ENCODE measurements at places on chromosomes 4 and X.

DNA sequence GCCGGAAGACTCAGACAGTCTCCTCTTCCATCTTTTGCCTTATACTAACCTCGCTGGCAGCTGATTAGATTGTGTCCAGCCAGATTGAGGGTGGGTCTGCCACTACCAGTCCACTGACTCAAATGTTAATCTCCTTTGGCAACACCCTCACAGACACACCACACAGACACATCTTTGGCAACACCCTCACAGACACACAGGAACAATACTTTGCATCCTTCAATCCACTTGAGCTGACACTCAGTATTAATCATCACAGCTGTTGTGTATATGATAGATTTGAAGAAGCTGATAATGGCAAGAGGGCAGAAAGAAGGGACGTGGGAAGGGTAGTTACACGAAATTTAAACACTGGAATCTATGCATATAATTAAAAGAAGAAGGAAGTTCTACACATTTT is 139.5 kb downstream of the ANKRD50 start:
- DNase-seq: no peak

DNA sequence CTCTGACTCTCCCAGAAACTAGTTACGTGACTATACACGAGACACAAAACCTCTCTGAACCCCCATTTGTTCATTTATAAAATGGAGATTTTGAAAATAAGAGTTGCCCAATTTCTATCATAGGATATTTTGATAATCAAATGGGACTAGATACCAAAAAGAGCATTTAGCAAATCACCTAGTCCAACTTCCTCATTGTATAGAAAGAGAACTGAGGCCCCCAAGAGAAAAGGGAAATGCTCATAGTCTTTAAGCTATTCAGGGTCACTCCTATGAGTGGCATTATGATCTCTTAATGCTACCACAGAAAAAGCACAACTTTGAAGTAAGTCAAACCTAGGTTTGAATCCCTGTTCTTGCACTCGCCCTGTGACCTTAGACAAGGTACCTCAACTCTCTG is 62.7 kb downstream of the BMP15 start:
- DNase-seq: no peak

GRCh38 chrX:65528293-65528692 is 6.3 kb downstream of the LAS1L start:
- DNase-seq: no peak

GRCh38 chrX:115499112-115499805 is 61.7 kb upstream of the PLS3 start:
- no peak for DNase-seq

DNA sequence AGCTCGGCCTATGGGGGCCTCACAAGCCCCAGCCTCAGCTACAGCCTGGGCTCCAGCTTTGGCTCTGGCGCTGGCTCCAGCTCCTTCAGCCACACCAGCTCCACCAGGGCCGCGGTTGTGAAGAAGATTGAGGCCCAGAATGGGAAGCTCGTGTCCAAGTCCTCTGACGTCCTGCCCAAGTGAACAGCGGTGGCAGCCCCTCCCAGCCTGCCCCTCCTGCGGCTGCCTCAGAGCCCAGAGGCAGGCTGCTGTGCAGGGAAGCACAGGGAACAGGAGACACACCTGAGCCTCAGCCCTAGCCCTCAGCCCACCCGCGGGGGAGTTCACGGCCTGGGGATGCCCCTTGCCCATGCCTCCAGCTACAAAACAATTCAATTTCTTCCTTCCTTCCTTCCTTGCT is 75.7 kb upstream of the ZXDA start:
- DNase-seq: no peak

DNA sequence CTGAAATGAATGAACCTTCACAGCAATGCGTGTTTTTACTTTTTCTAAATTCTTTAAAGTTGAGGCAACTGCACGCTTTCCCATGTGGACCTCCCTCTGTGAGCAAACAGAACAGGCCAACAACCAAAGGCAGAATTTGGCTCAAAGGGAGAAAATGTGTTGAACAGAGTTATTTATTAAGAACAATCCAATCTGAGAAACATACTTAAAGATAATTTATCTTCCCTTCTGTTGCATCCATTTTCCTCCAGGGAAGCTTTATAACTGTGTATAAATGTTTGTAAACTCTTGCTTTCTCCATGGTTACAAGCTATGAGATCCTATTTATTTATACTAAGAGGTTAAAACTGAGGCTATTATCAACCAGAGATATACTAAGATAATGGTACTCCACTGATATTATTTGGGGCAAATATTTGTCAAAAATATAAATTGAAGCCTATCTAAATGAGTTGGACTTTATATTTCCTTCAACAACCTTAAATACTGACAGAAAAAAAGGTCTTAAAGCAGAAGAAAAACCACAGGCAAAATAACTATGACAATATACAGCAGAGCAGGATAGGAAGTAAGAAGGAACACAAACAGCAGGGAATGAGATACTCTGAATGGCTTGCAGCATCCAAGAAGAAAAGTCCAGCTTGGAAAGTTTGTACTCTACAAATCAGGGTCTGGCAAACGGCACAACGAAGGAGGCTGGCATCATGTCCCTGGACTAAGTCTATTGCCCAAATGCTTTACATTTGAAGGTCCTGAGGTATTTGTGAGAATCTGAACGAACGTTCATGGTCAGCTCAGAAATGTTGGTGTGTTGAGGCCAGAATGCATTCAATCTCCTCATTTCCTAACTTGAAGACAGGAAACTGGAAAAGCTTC is 663.2 kb upstream of the INTU start:
- no peak for DNase-seq

DNA sequence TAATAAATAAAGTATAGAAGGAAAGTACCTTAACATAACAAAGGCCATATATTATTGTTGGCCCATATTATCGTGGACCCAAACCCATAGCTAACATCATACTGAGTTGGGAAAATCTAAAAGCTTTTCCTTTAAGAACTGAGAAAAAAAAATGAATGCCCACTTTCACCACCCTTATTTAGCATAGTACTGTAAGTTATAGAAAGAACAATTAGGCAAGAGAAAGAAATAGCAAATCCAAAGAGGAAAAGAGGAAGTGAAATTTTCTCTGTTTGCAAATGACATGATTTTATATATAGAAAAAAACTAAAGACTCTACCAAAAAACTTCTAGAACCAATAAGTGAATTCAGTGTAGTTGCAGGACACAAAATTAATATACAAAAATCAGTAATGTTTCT is 1854.6 kb downstream of the PCDH7 start:
- DNase-seq: no peak

DNA sequence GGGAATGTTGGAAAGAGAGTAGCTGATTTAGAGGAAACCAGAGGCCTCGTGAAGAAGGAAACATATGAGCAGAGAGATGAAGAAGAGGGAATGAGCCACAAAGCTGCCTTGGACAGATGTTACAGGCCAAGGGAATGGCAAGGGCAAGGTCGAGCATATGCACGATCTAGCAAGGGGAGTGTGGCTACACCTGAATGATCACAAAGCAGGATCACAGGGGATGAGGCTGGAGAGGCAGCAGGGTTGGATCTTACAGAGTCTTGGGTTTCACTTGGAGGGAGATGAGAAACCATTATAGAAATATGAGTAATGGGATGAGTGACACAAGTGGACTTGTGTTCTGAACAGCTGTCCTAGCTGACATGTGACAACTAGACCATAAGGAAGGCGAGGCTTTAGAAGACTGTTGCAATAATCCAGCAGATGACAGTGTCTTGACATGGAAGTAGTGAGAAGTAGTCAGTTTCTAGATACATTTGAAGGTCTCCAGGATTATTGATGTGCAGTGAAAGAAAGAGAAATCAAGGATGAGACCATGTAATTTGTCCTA is 58.7 kb downstream of the RASGEF1B start:
- DNase-seq: no peak

DNA sequence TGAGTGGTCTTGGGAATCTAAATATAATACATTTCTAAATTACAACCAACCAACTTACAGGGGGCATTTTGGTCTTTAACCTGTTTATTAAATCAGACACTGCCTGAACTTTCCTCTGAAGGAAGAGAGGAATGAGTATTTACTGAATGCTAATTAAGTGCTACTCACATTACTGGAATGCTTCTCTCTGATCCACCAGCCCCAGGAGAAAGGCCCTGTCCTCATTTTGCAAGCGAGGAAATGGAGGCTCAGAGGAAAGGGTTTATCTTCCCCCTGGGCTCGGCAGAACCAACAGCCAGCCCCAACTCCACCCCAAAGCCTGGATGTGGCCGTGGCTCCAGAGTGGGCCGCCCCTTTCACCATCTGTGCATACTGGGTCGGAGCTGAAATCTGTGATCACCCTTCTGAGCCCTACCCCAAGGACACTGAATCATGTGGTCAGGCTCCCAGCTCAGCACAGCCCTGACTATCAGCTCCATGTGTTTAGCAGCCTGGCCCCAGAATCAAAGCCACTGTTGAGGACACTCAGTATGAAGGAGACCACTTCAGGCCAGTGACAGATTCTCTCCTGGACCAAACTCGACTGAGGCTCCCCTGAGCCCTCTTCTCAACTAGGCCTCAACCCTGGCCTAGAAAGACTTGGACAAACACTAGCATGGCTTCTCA is 56.7 kb upstream of the ENPP6 start:
- DNase-seq: no peak

- DNase-seq: no peak
Measured at GRCh38 chrX:48592971-48593370, 4.3 kb upstream of the WDR13 start.

GRCh38 chrX:23012636-23013035 is 12.9 kb downstream of the DDX53 start:
- DNase-seq: no peak

DNA sequence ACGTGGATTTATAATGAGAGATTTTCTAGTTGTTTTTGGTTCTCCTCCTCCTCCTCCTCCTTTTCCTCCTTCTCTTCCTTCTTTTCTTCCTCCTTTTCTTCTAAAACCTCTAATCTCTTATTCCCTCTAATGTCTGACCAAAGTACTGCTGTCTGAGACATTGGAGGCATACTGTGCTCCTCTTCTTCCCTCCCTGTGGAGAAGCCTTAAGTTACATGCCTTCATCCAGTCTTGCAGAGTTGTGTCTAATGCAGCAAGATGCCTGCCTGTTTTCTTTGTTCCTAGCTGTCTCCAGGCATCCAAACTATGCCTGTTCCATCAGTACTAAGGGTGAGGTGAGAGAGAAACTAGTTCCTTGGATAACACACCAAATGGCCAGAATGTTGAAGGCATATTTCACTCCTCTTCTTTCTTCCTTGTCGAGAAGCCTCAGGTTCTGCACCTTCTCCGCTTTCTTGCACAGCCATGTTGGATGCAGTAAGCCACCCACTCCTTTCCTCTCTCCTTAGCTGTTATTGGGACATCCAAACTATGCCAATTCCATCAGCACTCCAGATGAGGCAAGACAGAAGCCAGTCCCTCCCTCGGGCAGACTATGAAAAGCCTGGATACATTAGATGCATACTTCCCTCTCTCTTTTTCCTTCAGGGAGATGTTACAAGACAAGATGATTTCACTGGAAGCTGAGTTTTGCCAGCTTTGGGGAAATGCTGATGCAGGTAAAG is 285.7 kb upstream of the TRAM1L1 start:
- DNase-seq: no peak

- DNase-seq: no peak
Measured at GRCh38 chr4:149956678-149957077, 121.6 kb upstream of the DCLK2 start.

DNA sequence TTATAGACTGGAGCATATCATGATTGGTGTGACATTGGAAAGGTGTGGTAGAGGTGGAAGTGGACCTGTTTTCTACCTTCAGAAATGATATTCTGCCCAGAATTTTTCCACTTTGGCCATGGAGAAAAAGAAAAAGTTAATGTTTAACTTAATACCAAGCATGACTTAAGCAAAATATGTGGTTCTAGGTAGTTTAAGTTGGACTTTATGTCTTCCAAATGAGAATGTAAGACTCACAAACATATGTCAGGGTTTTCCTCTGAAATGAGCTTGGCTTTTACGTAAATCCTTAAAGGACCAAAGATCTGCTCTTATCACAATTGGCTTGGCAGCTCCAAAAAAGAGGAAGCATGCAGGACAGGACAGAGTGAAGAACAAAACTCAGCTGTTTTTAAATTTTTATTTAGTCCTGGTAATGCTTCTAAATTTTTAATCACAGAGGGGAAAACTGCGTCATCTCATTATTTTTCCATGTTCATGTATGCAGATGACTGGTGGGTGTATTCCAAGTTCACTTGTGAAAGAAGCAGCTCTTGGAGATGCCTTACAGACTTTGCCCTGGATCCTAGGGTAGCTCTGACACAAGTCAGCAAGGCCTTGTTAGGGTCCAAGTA is 98.2 kb downstream of the ANK2 start:
- DNase-seq: no peak

DNA sequence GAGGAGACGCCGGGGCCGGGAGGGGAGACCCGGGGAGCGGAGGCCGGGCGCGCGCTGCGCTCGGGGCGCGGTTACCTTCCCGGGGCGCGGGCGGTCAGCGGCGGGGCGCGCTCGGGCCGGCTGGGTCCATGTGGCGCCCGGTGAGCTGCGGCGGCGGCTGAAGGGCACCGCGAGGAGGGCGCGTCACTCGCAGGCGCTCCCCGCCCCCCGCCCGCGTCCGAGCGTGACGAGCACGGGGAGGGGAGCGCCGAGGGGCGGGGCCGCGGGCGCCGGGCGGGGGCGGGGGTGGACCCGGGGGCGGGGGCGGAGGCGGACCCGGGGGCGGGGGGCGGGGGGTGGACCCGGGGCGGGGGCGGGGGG is at the start of gene CPLX1:
TSS of gene CPLX1 (minus strand) at position 159 of the 360 bp plus-strand sequence. CDS start 1,607 bp downstream, outside the sequence.
- DNase-seq: no peak

GRCh38 chr4:8607603-8608481 is 15.3 kb downstream of the CPZ start:
- DNase-seq: no peak

DNA sequence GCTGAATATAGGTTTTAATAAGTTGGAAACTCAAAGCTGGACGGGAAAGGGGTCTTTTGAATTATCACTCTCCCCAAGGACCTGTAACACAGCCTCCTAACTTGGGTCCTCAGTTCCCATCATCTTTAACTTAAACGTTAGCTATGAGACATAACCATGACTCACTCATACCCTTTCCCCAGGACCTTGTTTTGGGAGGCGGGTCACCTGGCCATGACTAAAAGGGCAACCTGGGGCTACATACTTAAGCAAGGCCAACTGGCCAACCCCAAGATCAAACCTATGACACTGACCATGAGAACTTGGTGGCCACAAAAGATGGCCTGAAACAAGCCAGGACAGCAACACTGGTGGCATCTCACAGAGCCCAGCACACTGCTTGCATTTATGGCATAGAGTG is 89.0 kb downstream of the SH3KBP1 start:
- DNase-seq: no peak

- DNase-seq: no peak
Measured at GRCh38 chr4:128560754-128561495, 248.6 kb upstream of the JADE1 start.

GRCh38 chrX:110119480-110119879 is 116.6 kb downstream of the TMEM164 start:
- no peak for DNase-seq

DNA sequence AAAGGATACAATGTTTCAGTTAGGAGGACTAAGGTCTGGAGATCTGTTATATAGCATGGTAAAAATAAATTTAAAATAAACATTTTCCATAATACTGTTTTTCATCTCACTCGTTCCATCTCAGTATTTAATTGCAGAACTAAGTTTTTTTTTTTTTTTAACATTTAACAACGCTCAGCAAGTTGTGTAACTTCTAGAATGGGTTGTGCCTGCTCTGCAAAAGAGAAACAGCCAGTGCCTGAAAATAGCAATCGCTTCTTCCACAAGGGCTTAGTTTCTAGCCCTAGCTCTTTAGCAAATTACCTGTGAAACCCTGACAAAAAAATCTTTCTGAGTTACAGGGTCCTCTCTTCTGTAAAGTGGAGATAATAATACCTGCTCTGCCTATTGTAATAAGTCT is 41.9 kb downstream of the CNGA1 start:
- DNase-seq: no peak

Data from activated T-helper 1 cell treated with Interleukin-2 at 50 U/mL for 16 hours (primary cell).